ENCODE measurements at places on chromosomes 6 and 20. TPM values are rescaled to one million over a fixed set of nuclear protein-coding genes. Genes with fewer than 3 reads are reported as not detected.

DNA sequence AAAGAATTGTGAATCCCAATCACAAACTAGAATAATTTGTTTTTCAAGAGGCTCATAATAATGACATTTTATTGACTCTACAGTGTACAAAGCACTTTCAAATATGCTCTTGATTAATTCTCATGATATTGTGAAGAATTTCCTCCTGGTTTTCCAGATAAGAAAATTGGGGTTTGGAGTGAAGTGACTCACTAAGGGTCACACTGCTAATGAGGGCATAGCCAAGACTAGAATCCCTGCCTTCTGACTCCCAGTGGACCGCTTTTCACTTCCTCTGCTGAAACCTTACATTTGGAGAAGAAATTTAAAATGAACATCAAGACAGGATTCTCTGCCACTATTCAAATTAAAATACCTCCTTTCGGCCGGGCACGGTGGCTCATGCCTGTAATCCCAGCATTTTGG lies 38.3 kb upstream of the LTV1 start:
- DNase-seq: peak; percentile 62

DNA sequence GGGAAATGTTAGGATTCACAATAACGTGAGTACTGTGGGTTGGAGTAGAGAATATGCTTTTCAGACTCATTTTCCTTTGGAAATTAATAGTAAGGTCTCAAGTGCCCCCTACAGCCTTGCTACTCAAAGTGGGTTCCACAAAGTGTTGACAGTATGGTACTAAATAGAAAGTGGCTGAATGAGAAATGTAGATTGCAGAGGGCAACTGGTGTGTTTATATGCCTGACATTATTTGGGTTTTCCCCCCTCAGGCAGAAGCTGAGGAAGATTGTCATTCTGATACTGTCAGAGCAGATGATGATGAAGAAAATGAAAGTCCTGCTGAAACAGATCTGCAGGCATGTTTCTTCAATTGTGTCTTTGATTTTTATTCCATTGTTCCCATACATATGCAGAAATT lies 5.6 kb downstream of the FBXO9 start:
- peak; percentile 11 for DNase-seq

- no peak for DNase-seq
Measured at GRCh38 chr6:45364466-45364865, 13.3 kb downstream of the SUPT3H start.

GRCh38 chr20:46204594-46205186 lies 86.6 kb downstream of the CD40 start:
- no peak for DNase-seq

DNA sequence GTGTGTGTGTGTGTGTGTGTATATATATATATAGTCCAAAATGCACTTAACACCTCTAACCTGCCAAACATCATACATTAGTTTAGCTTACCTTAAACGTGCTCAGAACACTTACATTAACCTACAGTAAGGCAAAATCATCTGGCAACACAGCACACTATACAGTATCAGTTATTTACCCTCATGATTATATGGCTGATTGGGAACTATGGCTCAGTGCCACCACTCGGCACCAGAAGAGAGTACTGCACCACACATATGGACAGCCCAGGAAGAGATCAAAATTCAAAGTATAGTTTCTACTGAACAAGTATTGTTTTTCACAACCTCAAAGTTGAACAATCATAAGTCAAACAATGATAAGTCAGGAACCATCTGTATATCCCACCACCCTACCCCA lies 59.8 kb downstream of the FAXC start:
- DNase-seq: no peak

- DNase-seq: no peak
Measured at GRCh38 chr20:2799688-2800520, 523 bp downstream of the CPXM1 start.

- DNase-seq: no peak
Measured at GRCh38 chr6:95352064-95352795, 225.1 kb upstream of the MANEA start.

Gene ADGRF5
- total RNA-seq: 0.20 TPM

Gene HUS1B
- 0.98 TPM for total RNA-seq

Gene RTN4IP1
- 15.7 TPM for total RNA-seq

Gene GSS
- 112 TPM for total RNA-seq
